Smooth muscle cell of the coronary artery (primary cell): ENCODE measurements at places on chromosomes 4 and X. TPM values are rescaled to one million over a fixed set of nuclear protein-coding genes. Genes with fewer than 3 reads are reported as not detected.

SH3RF1 gene
- total RNA-seq = 8.7 and 19.5 TPM in 2 replicates

BGN gene
- total RNA-seq = 10.5 and 118 TPM in 2 replicates

MAGEA11 gene
- total RNA-seq = not detected in 2 replicates

CXCL11 gene
- not detected in 2 replicates for total RNA-seq

PDZD4 gene
- 0.08 and 1.1 TPM in 2 replicates for total RNA-seq

GASK1B gene
- total RNA-seq = 15.8 and 54.2 TPM in 2 replicates

FAM149A gene
- total RNA-seq = 2.3 and 8.8 TPM in 2 replicates

CDKL2 gene
- total RNA-seq = 0.15 and 1.8 TPM in 2 replicates

TBC1D9 gene
- 27.3 and 29.5 TPM in 2 replicates for total RNA-seq

PLP1 gene
- total RNA-seq = 0.12 TPM in 1 of 2 replicates, not detected in the other

TMSB15C gene
- total RNA-seq = 0.35 and 3.1 TPM in 2 replicates

HS6ST2 gene
- 0.08 TPM in 1 of 2 replicates, not detected in the other for total RNA-seq

ANXA5 gene
- total RNA-seq = 738 and 830 TPM in 2 replicates

TEX13C gene
- not detected in 2 replicates for total RNA-seq

DMRTC1 gene
- total RNA-seq = not detected in 2 replicates

GAGE2A gene
- not detected in 2 replicates for total RNA-seq

SYP gene
- 0.08 and 0.12 TPM in 2 replicates for total RNA-seq

FAM241A gene
- total RNA-seq = 0.47 and 1.1 TPM in 2 replicates

MAOB gene
- 0.12 and 1.7 TPM in 2 replicates for total RNA-seq

ACE2 gene
- 0.30 TPM in 1 of 2 replicates, not detected in the other for total RNA-seq

USP27X gene
- total RNA-seq = 2.9 and 3.9 TPM in 2 replicates
